ENCODE measurements at places on chromosomes 7 and 10.

- DNase-seq = no peak
Observed at GRCh38 chr7:29825775-29826529, 19.6 kb downstream of the WIPF3 start.

- no peak for DNase-seq
Observed at GRCh38 chr7:116421298-116421697, 78.2 kb upstream of the CAV2 start.

DNA sequence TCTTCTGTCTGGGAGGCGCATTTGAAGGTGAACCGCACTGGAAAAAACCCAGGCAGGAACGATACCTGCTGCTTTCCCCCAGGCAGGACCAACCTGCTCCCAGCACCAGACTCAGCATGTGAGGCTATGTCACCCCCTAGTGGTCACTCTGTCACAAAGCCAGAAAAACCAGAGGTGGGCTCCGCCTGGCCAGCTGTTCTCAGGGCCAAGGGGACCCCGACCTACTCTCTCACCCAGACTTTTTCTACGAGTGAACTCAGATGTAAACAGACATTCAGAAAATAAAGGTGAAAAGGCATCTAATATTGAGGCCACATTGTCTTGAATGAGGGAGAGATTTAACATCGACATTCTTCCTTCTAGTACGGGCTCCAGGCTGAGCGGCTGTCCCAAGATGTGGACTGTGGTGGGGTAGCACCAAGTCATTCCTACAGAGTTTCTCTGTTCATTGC lies 117.3 kb downstream of the PRKAG2 start:
- peak; percentile 81 for DNase-seq

DNA sequence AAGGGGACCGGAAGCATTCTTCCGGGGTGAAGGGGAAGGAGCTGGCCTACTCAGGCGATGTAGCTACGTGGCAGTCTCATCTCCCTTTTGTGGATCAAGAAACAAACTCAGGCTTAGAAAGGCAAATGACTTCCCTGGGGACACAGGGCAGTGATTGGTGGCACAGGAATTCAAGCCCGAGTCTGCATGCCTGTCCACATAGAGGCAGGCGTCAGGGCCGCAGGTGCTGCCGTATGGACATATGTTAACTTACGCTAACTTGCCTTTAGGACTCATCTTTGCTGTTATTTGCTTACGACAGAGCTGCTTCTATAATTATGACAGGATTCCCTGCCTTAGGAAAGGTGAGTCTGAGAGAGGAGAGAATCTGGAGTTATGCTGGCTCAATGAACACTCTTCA lies 42.3 kb upstream of the KLF6 start:
- no peak for DNase-seq

GRCh38 chr10:71801361-71801760 lies 28.0 kb upstream of the VSIR start:
- DNase-seq = no peak

- DNase-seq = no peak
Observed at GRCh38 chr10:77121829-77122228, 515.8 kb downstream of the KCNMA1 start.

DNA sequence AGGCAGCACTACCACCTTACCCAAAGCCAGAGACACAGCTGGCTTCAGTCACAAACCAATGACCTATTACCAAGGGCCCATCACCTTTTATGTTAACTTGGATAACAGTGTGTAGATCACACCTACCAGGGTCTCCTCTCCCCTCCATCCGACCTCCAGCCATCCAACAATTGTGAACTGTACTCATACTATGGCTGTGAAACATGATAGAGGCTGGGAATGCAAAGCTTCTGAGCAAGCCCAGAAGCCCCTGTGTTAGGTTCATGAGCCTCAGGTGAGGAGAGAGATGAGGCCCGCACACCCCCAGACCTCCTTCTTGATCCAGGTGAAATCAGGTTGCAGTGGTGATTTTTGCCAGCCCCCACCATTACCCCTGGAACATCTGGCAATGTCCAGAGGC lies 47.7 kb downstream of the PNLIPRP2 start:
- no peak for DNase-seq

- DNase-seq = no peak
Observed at GRCh38 chr10:132457328-132458070, 60.5 kb downstream of the PWWP2B start.

DNA sequence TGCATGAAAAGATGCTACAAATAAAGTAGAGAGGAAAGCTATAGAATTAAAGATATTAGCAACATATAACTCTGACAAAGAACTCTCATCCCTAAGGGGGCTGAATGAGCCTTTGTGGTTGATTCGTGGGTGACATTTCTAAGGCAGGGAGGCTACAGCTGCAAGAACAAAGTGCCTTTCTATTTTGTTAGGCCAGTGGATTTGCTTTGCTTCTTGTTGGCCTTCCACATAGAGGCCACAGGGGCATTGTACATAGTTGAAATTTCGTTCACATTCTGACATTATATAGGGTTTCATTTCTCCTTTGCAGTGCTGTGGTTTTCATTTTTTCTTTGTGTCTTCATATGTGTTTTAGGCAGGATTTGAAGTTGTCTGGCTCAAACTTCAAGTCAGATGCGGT lies 819.2 kb upstream of the C7orf33 start:
- DNase-seq = no peak

- DNase-seq = no peak
Observed at GRCh38 chr10:33094263-33095051, 136.4 kb upstream of the ITGB1 start.

GRCh38 chr10:126616737-126617136 lies 53.8 kb downstream of the C10orf90 start:
- DNase-seq = no peak

DNA sequence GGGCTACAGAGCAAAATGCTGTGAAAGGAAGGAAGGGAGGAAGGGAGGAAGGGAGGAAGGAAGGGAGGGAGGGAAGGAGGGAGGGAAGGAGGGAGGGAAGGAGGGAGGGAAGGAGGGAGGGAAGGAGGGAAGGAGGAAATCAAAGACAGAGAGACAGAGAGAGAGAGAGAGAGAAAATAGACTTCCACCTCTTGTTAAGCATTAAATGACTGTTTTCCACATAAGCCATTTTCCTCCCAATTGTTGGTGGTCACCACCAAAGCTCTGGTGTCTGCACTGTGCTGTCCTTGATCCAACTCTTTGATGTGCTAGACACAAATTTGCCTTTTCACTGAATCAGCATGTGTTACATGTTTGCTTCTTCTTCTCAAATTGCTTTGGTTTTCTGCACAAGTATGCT lies 90.7 kb upstream of the INHBA start:
- no peak for DNase-seq

GRCh38 chr7:38027884-38028455 lies 107.5 kb downstream of the EPDR1 start:
- DNase-seq = no peak

DNA sequence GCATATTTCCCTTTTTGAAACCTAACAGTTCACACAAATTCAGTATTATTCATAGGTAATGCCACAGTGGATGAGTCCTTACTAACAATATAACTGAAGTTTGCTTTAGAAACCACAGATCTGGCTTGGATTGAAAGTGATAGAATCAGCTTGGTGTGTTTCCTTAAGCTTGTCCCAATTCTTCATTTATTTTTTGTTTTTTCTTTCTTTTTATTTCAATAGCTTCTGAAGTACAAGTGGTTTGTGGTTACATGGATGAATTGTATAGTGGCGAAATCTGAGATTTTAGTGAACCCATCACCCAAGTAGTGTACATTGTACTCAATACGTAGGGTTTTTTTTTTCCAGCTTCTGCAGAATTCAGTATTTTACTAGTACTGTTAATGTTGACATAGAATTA lies 518.2 kb upstream of the SEMA3D start:
- no peak for DNase-seq

DNA sequence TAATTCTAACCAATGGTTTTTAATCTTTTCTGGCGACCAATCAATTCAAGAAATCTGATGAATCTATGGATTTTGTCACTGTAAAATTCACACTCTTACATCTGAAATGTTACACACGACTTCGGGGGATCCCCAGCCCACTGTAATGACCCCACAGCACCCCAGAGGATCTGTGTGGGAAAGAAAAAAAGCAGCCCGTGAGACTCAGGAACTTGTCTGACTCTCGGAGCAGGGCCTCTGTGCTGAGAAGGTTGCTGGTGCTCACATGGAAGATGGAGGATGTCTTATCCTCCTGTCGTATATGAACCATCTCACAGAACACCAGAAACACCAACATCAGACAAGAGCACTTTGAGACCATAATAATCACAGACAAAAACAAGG lies 228.4 kb upstream of the INHBA start:
- DNase-seq = no peak

DNA sequence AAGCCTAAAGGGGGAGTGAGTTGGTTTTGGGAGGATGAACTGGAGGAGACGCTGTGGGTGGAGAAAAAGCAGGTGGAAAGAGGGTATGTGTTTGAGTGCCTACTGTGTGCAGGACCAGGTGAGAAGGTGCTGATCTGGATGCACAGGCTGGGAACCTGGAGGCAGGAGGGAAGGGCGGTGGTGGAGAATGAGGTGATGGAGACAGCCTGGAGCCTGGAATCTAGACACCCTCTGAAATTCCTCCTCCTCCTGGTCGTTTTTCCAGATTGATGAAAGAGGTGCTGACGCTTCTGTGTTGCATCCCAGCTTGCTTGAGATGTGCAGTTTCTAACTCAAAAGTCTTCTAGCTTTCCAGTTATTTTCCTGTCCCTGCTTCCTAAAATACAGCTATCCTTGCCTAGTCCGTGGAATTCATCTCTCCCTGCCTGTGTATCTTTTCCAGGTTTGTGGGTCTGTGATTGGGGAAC lies 67.5 kb downstream of the LRMDA start:
- no peak for DNase-seq

DNA sequence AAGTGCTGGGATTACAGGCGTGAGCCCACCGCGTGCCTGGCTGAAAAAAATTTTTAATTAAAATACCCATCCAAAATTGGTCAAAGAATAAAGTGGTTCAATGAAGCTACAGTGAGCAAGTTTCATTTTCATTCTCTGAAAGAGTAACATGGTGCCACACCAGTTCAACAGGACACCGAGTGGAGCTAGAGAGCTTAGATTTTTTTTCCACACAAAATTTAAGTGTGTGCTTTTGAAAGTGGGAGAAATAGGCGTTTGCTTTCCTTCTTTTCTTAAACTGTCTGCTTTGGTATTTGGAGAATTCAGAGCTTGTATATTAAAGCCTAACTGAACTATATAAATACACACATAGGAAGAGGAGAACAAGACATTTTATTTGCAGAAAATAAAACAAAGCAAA lies 43.4 kb downstream of the BPGM start:
- no peak for DNase-seq

DNA sequence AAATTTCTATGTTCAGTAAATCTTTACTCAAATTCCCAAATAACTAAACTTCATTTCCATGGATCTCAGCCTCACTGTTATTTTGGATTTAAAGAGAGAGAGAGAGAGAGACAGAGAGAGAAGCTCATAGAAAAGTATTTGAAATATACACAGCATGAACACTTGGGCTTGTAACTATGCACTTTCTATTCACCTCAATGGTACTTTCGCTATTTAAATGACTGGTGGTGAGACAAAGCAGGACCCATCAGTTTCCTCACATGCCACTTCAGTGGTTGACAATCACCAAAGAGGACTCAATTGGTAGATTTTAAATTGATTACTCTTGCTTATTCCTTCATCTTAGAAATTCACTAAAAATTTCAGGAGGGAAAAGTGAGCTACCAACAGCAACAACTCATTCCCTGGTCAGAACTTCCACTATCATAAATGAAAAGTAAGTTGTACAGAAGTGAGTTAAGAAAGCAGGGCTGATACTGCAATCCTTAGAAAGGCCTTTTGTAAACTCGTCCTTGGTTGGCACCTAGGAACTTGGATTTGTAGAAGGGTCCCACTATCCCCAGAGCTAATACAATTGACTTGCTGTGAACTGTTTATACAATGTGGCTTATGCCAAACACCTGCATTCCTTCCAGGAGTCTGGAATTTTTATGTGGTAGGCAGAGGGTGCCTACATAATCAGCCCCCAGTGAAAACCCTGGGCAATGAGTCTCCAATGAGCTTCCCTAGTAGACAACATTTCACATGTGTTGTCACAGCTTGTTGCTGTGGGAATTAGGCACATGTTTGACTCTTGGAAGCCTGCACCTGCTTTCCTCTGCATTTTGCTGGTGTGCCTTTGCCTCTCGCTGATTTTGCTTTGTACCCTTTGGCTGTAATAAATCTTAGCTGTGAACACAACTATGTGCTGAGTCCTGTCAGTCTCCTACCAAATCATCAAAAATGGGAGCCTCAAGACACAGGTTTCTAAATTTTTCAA lies 10.8 kb downstream of the ERLIN1 start:
- DNase-seq = no peak

- no peak for DNase-seq
Observed at GRCh38 chr10:42149027-42149700, 489.2 kb downstream of the ZNF33B start.

DNA sequence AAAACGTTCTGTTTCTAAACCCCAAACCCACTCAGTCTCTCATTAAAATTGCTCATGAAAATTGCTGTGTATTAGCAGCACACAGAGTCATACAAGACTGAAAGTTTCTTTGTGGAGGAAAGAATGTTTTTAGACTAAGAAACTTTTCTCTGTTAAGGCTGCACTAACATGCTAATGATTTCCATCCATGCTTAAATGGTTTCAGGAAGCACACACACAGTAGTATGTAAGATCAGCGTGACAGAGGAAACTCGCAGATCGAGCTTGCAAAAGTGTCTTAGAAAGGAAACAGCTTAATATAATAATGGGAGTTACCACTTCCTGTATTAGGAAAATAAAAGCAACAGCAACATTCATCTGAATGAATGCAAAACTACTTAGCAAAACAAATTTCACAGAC lies 112.7 kb downstream of the ICA1 start:
- DNase-seq = no peak

GRCh38 chr10:118523775-118524174 lies 71.7 kb downstream of the PRLHR start:
- DNase-seq = no peak

DNA sequence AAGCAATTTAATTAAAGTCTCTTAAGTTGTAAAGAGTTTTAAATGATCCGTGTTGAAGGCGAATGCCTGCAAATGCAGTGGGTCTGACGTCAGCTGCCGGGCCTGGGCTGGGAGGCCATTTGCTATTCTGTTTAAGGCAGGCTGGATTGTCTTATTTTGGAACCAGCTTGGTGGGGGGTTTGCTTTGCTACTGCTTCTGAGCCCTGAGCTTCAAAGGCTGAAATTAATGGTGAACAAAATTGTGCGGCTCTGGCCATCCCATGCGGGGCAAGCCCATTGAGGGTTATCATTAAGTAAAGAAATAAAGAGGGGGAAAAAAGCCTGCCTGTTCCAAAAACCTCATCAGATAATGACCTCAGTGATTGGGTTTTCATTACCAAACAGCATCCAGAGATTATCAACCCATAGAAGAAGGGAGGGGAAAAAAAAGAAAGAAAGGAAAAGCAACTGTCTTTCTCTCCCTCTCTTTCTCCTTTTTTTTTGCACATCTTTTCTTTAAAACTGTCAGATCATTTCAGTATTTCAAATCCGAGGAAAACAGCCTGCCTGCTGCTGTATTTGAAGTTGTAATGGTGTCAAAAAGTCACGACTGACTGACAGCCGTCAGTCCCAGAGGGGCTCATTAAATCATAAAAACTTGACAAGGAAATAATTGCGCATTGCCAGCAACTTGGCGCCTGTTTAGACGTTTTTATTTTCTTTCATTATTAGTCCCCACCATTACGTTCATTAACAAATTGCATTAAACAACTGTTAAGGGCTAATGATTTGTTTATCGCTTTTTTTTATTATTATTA lies 131.9 kb upstream of the TCF7L2 start:
- DNase-seq = no peak

GRCh38 chr10:60429084-60429849 lies 39.6 kb upstream of the ANK3 start:
- DNase-seq = no peak

- DNase-seq = peak; percentile 55
Observed at GRCh38 chr10:132109341-132110110, 43.8 kb downstream of the JAKMIP3 start.

- DNase-seq = no peak
Observed at GRCh38 chr10:14836208-14836607, 1.6 kb downstream of the CDNF start.

Measured in activated effector memory CD4-positive, alpha-beta T cell treated with anti-CD3 and anti-CD28 coated beads, Interleukin-2, amount 50 U/mL, for 16 hours (primary cell).